ENCODE measurements at places on chromosomes 6 and 20.

DNA sequence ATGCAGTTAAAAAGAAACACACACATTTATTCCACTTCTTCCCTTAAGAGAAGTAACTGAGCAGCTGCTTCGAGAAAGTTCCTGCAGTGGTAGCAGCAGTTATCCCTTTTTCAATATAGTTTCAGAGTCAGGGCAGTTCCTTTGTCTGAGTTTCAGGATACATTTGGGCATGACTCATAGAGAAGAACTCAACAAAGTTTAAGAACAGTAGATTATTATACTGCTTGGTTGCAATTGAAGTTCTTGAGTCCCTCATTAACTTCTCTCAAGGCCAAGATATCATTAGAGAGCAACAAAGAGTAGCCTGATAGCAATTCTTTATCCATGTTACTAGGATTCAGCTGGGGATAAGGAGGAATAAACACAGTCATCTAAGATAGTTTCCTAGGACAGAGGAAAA lies 54.4 kb downstream of the TPD52L1 start:
- no peak for DNase-seq

DNA sequence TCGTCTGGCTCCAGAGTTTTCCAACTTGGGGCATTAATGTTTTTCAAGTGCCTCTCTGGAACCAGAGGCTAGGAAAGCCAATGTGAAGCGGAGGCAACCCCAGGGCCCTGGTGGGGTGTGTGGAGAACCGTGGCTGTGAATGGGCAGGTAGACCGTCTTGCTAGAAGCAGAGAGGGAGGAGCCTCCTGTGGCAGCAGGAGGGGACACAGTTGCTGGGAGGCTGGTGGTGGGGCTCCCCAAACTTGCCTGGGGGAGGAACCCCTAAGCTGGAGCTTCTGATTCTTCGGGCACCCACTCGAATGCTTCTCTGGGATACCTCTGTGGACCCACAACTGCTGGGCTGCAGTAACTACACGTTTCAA lies 65.3 kb upstream of the APCDD1L start:
- DNase-seq: no peak

GRCh38 chr6:34074064-34074742 lies 71.7 kb downstream of the GRM4 start:
- DNase-seq: no peak

- DNase-seq: no peak
Observed at GRCh38 chr20:35773154-35773751, 1.4 kb downstream of the PHF20 start.

DNA sequence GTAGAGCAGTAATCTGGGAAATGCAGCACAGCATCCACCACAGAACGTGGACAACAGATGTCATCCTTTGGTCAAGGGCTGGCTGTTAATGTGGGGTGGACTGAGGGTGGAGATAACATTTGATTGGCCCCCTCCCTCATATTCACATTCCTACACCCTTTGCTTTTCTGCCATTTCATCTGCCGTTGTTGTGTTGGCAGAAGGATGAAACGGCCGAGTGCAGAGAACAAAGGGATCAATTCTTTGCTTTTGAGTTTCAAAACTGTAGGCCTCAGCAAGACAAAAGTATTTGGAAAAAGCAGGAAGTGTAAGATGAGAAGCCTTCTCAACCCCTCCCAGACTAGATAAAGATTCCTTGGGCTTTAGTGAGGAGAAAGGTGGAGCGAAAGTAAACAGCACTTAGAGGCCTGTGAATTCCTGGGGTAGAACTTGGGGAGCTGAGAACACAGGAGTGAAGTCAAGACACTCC lies 74.2 kb upstream of the PHIP start:
- no peak for DNase-seq

- DNase-seq: no peak
Observed at GRCh38 chr6:155378276-155378675, 64.0 kb upstream of the TFB1M start.

DNA sequence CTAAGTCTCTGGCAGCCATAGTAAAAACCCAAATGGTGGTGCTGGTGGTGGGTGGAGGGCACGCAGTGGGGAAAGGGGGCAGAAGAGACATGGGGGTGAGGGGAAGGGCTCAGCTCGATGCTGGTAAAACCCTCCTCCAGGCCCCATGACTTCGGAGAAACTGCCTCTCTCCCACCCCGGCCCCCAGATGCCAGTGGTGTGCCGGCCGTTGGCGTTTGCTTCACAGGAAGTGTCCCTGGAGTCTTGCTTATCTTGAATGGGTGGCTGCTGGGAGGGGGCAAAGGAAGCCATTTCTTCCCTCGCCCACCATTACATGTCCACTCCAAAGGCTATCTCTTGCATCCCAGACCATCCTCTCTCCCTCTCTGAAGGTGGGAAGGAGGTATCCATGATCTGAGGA lies 25.4 kb downstream of the VEGFA start:
- DNase-seq: no peak

DNA sequence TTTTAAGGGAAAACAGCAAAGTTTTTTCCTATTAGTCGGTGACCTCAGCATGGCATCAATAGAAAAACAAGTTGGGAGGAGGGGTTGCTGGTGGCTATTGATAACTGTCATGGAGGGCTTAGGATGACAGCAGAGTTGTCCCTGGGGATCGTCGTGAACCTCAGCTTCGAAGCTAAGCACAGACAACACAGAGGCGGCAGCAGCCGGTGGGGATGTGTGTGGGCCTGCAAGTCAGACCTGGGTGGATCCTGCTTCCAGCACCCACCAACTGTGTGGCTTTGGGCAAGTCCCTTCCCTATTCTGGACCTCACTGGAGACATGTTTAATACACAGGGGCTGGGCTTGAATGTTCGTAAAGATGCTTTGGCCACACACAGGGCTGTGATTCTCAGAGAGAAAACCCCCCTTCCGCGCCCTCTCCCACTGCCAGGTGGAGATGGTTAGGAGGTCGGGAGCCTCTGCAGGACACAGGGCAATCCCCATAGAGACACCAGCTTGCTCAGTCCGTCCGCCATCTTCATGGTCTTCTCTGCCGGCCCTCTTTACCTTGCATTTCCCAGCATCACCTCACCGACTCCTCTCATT lies 83.1 kb upstream of the TOX2 start:
- no peak for DNase-seq

DNA sequence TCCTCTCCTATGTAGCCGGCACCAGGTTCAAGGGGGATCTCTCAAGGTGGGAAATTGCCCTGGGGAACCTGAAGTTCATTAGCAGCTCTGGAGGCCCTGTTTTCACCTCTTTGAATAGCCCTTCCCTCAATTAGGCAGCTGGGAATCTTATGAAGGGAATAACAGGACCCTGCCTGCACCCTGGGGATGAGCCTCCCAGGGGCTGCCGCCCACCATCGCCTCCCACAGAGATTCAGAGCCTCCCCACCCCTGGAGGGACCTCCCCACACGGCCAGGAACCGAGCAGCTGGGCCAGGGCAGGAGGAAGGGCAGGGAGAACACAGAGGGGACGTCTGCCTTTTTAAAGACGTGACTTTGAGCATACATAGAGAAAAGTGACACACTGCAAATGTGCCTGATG lies 4.6 kb upstream of the EEF1A2 start:
- no peak for DNase-seq

DNA sequence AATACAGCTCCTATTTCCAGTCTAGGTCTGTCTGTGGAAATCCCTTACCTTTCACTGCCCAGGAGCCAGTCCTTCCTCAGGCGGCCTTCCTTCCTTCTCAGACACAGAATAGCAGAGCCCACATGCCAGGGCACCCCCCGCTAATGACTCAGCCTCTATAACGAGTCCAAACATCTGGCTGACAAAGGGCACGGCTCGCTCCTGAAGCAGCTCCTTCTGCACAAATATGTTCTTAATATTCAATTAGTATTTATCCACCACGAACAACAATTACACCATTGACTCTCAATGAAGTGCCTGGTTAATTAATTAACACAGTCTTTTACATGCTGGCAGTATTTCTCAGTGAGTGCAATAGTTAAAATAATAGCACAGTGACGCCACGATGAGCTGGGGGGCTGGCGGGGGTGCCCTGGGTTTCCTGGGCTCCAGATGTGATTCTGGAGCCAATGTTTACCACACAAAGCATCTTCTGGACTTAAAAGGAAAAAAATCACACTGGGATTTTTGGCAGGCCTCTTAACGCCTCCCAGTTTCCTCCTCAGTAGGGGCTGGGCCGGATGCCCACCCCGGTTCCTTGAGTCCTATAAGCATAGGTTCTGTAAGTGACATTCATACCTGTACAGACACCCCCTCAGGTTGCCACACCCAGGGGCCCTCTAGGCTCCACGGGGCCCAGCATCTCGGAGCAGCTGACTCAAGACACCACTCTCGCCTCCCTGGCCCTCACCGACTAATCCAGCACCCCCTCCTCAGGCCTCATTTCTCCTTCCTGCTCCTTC lies 158.6 kb upstream of the MLN start:
- DNase-seq: no peak

GRCh38 chr20:1735417-1736089 lies 78.0 kb upstream of the SIRPG start:
- DNase-seq: no peak

GRCh38 chr6:3723966-3724365 lies 27.5 kb downstream of the PXDC1 start:
- no peak for DNase-seq

- no peak for DNase-seq
Observed at GRCh38 chr20:13312300-13312699, 91.2 kb downstream of the ISM1 start.

DNA sequence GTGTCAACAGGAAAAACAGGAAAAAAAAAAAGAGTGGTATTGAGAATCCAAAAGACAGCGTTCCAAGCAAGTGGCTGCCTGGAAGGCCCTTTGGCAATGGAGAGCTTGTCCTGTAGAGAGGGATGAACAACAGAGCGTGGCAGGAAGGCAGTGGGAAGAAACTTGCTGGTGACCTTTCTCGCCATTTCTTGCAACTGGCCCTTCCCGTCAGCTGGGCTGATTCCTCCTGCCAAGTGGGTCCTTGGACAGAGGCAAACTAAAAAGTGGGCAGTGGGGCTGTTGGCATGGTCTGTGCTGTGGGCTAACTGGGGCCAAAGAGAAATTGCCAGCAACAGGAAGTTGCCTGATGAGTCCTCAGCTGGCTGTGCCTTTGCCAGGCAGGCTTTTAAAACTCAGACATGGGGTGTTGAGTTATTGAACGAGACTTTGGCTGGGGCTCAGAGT lies 43.9 kb upstream of the CLDN20 start:
- DNase-seq: no peak

DNA sequence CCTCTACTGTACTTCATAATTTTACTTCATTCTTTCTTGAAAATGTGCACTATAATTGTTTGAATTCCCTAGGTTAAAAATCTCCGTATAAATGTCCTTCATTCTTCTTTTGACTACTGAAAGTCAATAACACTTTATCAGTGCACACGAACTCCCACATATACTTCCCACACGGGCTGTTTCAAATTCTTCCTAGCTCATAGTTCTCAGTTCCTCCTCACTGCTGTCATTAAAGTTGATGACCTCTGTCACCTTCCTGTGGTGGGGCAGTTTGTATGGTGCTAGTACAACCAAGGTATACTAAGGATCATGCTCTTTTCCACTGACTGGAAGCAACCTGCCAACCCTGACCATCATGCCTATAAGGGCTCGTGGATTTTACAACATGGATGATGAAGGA lies 40.0 kb upstream of the CD2AP start:
- no peak for DNase-seq

GRCh38 chr6:83592770-83593394 lies 80.5 kb downstream of the PRSS35 start:
- peak; percentile 26 for DNase-seq

GRCh38 chr6:79713701-79714322 lies 82.7 kb downstream of the SH3BGRL2 start:
- peak; percentile 77 for DNase-seq

- DNase-seq: no peak
Observed at GRCh38 chr20:11867291-11867919, 50.3 kb upstream of the BTBD3 start.

- no peak for DNase-seq
Observed at GRCh38 chr6:10740061-10740460, 7.5 kb upstream of the TMEM14B start.

GRCh38 chr6:46921731-46922130 lies at the start of gene ADGRF5:
ADGRF5 (minus strand) TSS chr6:46921938; CDS start chr6:46906762, 15,176 bp downstream.
- DNase-seq: no peak

DNA sequence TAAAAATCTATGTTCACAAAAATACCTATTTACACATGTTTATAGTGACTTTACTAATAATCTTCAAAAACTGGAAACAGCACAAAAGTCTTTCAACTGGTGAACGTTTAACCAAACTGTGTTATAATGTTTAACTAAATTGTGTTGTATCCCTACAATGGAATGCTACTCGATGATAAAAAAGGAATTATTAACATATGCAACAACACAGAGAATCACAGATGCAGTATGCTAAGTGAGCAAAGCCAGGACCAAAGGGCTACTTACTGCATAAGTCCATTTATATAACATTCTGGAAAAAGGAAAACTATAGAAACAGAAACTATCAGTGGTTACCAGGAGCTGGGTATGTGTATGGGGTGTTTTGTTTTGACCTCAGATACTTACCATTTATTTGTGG lies 602.2 kb upstream of the BTBD3 start:
- no peak for DNase-seq

DNA sequence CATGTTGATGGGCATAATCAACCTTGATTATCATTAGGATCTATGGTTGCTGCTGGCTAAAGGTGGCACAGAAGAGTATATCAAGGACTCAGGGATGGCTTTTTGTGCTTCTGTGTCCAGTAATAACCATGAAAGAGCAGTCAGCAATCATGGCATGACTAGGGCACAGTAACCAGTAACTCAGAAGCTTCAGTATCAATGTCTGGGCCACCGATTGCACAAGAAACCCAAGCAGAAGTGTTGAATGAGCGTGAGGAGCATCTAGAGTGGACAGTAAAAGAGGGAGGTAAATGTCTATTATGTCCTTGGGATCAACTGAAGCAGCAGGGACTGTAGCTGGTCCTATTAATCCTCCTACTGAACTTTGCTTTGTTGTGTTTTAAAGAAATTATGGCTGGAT lies 81.5 kb upstream of the F13A1 start:
- no peak for DNase-seq

GRCh38 chr6:95321126-95321525 lies 256.2 kb upstream of the MANEA start:
- DNase-seq: no peak

DNA sequence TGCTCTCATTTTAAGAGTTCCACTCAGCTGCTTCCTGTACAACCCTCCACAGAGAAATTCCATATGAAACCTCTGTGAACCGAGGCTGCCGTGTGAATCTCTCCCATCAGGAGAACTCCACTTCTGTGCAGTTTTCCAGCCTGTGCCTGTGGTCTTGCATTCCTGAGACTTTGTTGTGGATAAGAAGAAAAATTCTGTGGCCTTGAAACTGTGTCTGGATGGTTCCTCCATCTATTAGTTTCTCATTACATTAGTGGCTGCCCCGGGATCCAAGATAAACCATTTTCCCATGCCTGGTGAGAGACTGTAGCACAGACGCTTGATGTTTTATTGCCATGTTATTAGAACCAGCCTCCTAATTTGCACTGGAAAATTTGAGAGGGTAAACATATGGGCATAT lies 40.8 kb upstream of the TIAM2 start:
- no peak for DNase-seq

All from BE2C (cell line).